Activated CD8-positive, alpha-beta T cell treated with anti-CD3 and anti-CD28 coated beads, Interleukin-2, amount 10 ng/mL, durations not matched to agents 7 days and 5 days (primary cell): ENCODE measurements at places on chromosomes 1 and 21. TPM values are rescaled to one million over a fixed set of nuclear protein-coding genes. Genes with fewer than 3 reads are reported as not detected.

GRCh38 chr1:50861772-50862171, 98.3 kb downstream of the FAF1 start:
- H3K4me1 ChIP-seq, result peaks cover 5% of the 10 kb centered on the region
- no peak overlapping the region for H3K4me3 ChIP-seq
- H3K27ac ChIP-seq, result no peak overlapping the region

The XKR8 gene
- 8.0 TPM for total RNA-seq

- H3K27me3 ChIP-seq, result peaks cover 19% of the 10 kb centered on the region
- H3K36me3 ChIP-seq, result no peaks in the 10 kb centered on the region
- no peak overlapping the region for H3K4me3 ChIP-seq
- no peak for DNase-seq
- H3K27ac ChIP-seq, result no peak overlapping the region
- H3K4me1 ChIP-seq, result no peaks in the 10 kb centered on the region
Observed at GRCh38 chr1:168161459-168161858, 17.3 kb upstream of the TIPRL start.

The CD1E gene
- total RNA-seq, result not detected

DNA sequence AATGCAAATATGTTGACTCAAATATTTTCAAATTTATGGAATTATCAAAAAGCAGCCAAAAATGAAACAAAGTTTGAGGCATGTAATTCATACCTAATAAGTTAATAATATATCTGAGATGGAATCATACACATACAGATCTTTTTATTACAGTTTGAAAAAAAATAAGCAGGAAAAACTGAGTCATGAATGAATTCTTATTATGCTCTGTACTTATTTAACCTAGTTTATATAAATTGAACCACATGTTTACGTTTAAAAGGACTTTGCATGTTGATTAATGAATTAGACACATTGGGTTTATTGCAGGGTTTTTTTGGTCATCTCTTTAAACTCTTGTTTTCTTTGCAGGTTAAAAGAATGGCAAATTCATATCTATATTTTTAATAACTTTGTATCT, 40.9 kb downstream of the CMPK1 start:
- DNase-seq, result no peak
- H3K4me1 ChIP-seq, result peaks cover 2% of the 10 kb centered on the region
- no peak overlapping the region for H3K27ac ChIP-seq
- H3K27me3 ChIP-seq, result no peaks in the 10 kb centered on the region
- no peak overlapping the region for H3K4me3 ChIP-seq
- H3K36me3 ChIP-seq, result peaks cover 41% of the 10 kb centered on the region

DNA sequence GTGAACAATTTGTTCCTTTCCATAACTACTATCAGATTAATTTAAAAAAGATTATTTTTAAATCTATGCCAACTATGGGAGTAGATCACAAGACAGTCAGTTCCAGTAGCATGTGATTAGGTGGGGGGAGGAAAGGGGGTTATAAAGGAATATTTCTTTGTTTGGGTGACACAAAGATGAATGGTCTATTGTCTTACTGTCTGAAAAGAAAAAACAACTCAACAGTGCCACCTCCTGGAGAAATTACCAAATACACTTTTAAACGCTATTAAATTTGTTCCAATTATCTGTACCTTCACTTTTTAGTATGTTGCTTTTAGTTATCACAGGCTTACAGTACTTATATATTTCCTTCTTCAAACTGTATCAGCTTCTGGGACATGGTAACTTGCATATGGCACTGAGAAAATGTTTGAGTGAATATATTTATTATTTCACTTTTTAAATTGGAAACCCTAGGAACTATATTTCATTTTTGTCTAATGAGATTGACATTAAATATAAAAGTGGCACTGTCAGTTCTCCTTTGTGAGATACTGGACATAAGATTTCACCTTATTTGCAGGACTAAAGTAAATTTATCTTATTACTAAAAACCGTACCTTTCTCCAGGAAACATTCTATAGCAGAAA, 1.7 kb upstream of the SORT1 start:
- peaks cover 36% of the 10 kb centered on the region for H3K4me1 ChIP-seq
- peaks cover 21% of the 10 kb centered on the region for H3K36me3 ChIP-seq
- peaks cover 28% of the 10 kb centered on the region for H3K27me3 ChIP-seq
- peak; percentile 50 for DNase-seq

The LYPD8 gene
- not detected for total RNA-seq

The NBPF6 gene
- not detected for total RNA-seq

GRCh38 chr1:172530000-172530399, 3.0 kb upstream of the SUCO start:
- peaks cover 17% of the 10 kb centered on the region for H3K4me1 ChIP-seq
- H3K36me3 ChIP-seq, result peaks cover 4% of the 10 kb centered on the region
- no peak overlapping the region for H3K4me3 ChIP-seq
- DNase-seq, result no peak
- H3K27ac ChIP-seq, result no peak overlapping the region

DNA sequence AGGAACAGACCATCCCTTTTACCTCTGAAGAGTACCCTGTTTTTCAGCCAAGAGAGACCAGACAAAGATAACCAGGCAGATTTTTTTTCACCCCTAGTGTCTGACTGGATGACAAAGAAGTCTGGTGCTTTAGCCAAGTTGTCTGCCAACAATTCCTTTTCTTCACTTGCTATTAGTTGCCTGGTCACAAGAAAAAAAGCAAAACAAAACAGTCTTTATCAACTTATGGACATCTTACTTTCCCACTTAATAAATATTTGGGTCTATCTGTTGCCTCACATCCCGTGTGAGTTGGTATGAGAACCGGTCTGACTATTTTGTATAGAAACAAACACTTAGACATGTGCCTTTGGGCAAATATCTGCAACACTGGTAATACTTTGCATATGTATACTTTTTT, 662.9 kb downstream of the PLPP3 start:
- no peaks in the 10 kb centered on the region for H3K27me3 ChIP-seq
- H3K36me3 ChIP-seq, result no peaks in the 10 kb centered on the region
- no peak overlapping the region for H3K27ac ChIP-seq

DNA sequence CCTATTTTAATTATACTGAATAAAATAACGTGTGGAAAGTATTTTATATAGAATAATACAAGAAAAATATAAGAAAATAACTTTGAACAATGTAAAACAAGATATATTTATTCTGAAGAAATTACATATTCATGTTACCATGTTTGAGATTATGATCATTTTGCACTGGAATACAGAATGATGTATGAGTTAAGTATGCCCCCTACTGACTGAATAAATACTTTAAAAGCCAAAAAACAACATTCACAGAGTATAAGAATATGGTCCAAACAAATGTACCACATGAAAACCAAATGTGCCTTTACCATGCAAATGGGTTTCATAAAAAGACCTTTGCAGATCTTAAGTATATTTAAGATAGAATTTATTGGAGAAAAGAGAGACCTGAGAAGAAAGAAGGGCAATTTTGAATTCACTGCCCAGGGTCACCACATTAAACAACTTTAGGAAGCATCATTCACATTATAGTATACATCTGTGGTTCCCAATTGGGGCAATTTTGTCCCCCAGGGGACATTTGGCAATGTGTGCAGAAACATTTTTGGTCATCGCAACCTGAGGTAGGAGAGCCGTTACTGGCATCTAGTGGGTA, 136.6 kb upstream of the GFI1 start:
- H3K27ac ChIP-seq, result no peak overlapping the region
- H3K27me3 ChIP-seq, result peaks cover 12% of the 10 kb centered on the region
- no peaks in the 10 kb centered on the region for H3K4me1 ChIP-seq
- H3K36me3 ChIP-seq, result no peaks in the 10 kb centered on the region

DNA sequence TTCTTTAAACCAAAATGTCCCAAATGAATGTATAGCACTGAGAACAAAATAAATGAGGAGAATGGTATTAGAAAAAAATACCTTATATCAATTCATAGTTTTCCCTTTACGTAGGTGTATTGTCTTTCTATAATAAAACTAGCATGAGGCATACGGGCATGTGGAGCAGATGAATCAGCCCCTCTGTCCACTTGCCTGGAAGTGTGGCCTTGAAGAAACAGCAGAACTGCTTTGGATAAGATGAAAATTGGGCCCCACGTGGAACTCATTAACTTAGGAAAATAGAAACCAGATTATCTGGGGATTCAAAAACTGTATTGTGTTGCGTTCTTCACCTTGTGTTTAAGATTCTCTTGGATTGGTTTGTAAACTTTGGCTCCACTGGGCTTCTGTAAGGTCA, 356.8 kb upstream of the B3GALT2 start:
- H3K27me3 ChIP-seq, result no peaks in the 10 kb centered on the region
- H3K4me1 ChIP-seq, result peaks cover 40% of the 10 kb centered on the region
- no peak overlapping the region for H3K27ac ChIP-seq
- DNase-seq, result no peak
- H3K4me3 ChIP-seq, result no peak overlapping the region
- H3K36me3 ChIP-seq, result peaks cover 25% of the 10 kb centered on the region

The F11R gene
- 13.7 TPM for total RNA-seq

The S100PBP gene
- 78.9 TPM for total RNA-seq

GRCh38 chr1:159548126-159548525, 12.3 kb upstream of the OR10J5 start:
- H3K27ac ChIP-seq, result no peak overlapping the region
- H3K4me1 ChIP-seq, result no peaks in the 10 kb centered on the region
- H3K36me3 ChIP-seq, result no peaks in the 10 kb centered on the region
- no peaks in the 10 kb centered on the region for H3K27me3 ChIP-seq
- H3K4me3 ChIP-seq, result no peak overlapping the region

DNA sequence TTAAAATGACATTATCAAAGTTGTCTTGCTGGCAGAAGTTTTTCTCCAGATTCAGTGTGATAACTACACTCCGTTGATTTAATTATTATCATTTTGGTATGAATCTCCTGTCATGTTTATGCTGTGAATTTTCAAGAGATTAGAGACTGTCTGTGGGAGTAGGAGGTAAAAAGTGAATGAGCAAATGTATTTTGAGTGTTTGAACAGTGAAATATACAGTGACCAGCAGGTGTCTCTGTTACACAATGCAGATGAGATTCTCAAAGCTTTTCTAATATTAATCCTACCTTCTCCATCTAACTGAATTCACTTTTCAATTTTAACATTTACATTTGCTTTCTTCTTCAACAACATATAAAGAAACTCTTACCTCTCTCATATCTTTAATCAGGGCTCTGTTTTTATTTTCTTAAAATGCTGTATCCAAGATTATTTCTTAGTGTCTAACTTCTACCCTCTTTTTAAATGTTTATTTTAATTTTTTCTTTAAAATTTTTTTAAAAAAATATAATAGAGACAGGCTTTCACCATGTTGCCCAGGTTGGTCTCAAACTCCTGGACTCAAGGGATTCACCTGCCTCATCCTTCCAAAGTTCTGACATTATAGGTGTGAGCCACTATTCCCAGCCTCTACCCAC, 20.9 kb upstream of the HSPA13 start:
- H3K4me1 ChIP-seq, result no peaks in the 10 kb centered on the region
- DNase-seq, result peak; percentile 39
- H3K27me3 ChIP-seq, result no peaks in the 10 kb centered on the region
- no peaks in the 10 kb centered on the region for H3K36me3 ChIP-seq

- peaks cover 23% of the 10 kb centered on the region for H3K4me1 ChIP-seq
- H3K27ac ChIP-seq, result no peak overlapping the region
- H3K4me3 ChIP-seq, result no peak overlapping the region
- H3K36me3 ChIP-seq, result no peaks in the 10 kb centered on the region
Observed at GRCh38 chr1:94101613-94102525, 19.1 kb downstream of the ABCA4 start.

GRCh38 chr1:220873868-220874655, 5.2 kb upstream of the HLX start:
- H3K27me3 ChIP-seq, result peaks cover 44% of the 10 kb centered on the region
- DNase-seq, result peak; percentile 45
- peaks cover 24% of the 10 kb centered on the region for H3K4me1 ChIP-seq
- H3K4me3 ChIP-seq, result no peak overlapping the region
- no peak overlapping the region for H3K27ac ChIP-seq

DNA sequence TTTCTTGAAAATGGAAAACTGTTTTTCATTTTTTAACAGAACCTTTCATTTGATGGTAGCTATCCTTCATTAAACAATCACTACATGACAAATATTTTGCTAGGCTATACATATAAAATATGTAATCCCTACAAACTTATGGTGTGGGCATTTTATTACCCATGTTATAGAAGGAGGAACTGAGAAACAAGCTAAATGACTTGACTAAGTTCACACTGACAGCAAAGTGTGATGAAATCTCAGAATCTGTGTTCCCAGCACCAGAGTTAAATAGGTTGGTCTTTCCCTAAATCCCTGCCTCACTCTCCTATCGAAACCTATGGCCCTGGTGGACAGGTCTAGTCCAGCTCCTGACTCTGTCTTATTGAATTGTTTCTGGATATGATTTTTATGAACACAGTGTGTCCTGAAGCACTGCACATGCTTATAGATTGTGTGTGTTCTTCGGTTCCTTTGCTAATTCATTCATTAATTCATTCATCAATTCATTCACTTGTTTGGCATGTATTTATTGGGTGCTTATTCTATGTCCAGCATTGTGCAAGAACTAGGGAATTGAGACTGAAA, 301.0 kb downstream of the GRIK1 start:
- H3K27ac ChIP-seq, result no peak overlapping the region
- no peaks in the 10 kb centered on the region for H3K36me3 ChIP-seq
- H3K4me1 ChIP-seq, result no peaks in the 10 kb centered on the region
- no peak overlapping the region for H3K4me3 ChIP-seq

The TMPRSS15 gene
- total RNA-seq, result not detected

- H3K27ac ChIP-seq, result no peak overlapping the region
- no peaks in the 10 kb centered on the region for H3K4me1 ChIP-seq
- no peaks in the 10 kb centered on the region for H3K36me3 ChIP-seq
- H3K4me3 ChIP-seq, result no peak overlapping the region
- H3K27me3 ChIP-seq, result no peaks in the 10 kb centered on the region
Observed at GRCh38 chr1:99207216-99207615, 57.1 kb upstream of the PLPPR4 start.

DNA sequence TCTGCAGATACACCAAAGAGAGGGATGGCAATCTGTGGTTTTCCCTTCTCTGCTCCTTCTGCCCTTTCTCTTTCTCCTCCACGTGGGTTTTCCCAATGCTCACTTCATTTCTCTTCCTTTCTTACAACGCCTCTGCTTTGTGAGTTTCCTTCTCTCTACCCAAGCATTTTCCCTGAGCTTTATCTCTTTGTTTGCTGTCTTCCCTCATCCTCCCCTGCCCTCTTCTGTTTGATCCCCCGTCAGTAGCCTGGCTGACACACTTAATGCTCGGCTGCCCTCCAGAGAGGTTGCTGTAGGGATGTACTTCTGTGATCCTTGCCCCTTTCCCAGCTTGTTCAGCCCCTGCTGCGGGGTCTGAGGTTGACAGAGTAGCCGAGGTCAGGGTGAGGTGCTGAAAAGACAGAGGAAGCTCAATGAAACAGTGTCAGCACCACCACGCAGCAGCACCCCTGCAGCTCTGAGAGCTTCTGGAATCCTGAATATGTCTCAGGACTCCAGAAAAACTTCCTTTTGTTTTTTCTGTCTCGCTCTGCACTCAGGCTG, 6.0 kb downstream of the EDARADD start:
- H3K27me3 ChIP-seq, result peaks cover 26% of the 10 kb centered on the region
- no peak overlapping the region for H3K4me3 ChIP-seq
- H3K27ac ChIP-seq, result no peak overlapping the region
- H3K4me1 ChIP-seq, result peaks cover 7% of the 10 kb centered on the region

- DNase-seq, result no peak
- H3K4me3 ChIP-seq, result no peak overlapping the region
- H3K4me1 ChIP-seq, result no peaks in the 10 kb centered on the region
- no peaks in the 10 kb centered on the region for H3K36me3 ChIP-seq
- no peak overlapping the region for H3K27ac ChIP-seq
Observed at GRCh38 chr1:7409278-7409677, 361.8 kb upstream of the VAMP3 start.
